ENCODE measurements at places on chromosomes 7 and 10.

GRCh38 chr10:82041018-82041417 is 166.0 kb downstream of the NRG3 start:
- no peak for DNase-seq

DNA sequence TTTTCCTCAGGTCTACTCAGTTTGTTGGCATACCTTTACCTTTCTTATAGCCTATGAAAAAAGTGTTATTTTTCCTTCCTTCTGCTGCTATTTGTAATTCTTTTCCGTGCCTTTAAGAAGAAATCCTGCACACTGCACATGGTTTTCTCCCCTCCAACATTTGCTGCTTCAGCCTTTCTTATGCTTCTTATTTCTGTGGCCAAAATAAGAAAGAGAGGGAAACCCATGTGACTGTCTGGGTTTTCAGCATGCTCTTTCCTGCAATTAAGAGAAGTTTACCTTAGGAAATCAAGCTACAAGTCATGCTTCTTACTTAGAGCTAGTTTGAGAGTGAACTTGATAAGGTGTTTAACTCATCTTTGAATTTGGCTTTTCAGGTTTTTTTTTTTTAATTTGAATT is 11.0 kb downstream of the TBC1D12 start:
- DNase-seq: no peak

DNA sequence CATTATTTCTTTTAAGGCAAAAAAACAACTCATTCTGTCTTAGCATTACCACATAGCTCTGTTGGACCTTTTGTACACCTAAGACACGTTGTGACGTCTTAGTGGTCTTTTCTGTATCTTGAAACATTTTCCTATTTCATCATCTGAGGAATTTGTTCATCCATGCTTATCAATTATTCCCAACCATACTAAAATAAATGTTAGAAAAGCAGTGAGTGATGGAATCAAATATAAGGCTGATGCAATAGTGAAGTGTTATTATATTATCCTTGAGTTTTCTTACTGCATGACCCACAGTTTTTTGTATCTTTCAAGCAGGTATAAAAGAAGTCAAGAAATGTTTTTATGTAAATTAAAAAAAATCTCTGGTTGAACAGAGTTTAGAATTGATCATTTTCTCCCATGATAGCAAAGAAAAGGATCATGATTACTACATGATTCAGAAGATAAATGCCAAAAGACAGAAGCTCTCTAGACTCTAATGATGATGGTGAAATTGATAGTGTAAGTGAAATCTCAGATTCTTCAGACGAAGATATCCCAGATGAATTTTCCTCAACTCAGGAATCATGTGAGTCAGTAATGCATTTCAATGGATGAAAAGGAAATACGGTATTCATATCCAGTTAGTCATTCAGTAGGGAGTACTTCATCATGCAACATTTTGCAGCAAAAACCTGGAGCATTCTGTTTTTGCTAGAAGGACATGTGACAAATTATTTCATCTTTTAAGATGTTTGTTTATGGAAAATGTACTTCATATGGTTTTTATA is 51.4 kb downstream of the CELF2 start:
- no peak for DNase-seq

GRCh38 chr10:21318540-21319167 is 206.8 kb downstream of the SKIDA1 start:
- no peak for DNase-seq
